ENCODE measurements at places on chromosomes 16 and 17. TPM values are rescaled to one million over a fixed set of nuclear protein-coding genes. Genes with fewer than 3 reads are reported as not detected.
A peak's percentile ranks its signal among the peaks of the same experiment; 100 is the strongest.

The GGA3 gene
- total RNA-seq = 84.6 TPM

The SMIM36 gene
- total RNA-seq = not detected

The ATMIN gene
- total RNA-seq = 11.9 TPM

The SP6 gene
- total RNA-seq = 0.11 TPM

The TMEM235 gene
- total RNA-seq = not detected

The ZNF764 gene
- 10.9 TPM for total RNA-seq

The ERI2 gene
- not detected for total RNA-seq

The KRT15 gene
- total RNA-seq = 0.32 TPM

The AOC2 gene
- not detected for total RNA-seq

The ASB16 gene
- total RNA-seq = not detected

The ALDH3A1 gene
- 14.4 TPM for total RNA-seq

DNA sequence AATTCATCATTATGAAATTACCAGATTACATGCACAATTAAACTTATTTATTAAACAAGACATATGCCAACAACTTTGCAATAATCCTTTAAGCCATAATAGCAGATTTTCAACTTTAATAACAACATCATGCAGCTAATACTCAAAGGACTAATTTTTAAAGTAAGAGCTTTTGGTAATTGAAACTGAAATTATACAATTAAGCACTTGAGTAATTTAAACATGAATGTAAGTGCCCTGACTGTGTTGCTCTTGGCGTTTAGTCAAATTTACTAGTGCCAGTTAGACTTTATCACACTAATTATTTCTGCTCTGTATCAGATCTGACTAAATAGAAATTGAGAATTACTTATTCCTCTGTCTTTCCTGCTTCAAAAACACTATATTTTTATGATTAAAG is 46.8 kb upstream of the PSMD7 start:
- H3K4me1 ChIP-seq = no peaks in the 10 kb centered on the region
- H3K36me3 ChIP-seq = no peaks in the 10 kb centered on the region
- no peak for DNase-seq

- H3K4me3 ChIP-seq = peak overlapping the region; percentile 23
- H3K27ac ChIP-seq = peak overlapping the region; percentile 38
- no peaks in the 10 kb centered on the region for H3K36me3 ChIP-seq
- H3K4me1 ChIP-seq = no peaks in the 10 kb centered on the region
- no peak for DNase-seq
These were observed 3.3 kb upstream of the SLFN12L start for GRCh38 chr17:35540589-35541404.

DNA sequence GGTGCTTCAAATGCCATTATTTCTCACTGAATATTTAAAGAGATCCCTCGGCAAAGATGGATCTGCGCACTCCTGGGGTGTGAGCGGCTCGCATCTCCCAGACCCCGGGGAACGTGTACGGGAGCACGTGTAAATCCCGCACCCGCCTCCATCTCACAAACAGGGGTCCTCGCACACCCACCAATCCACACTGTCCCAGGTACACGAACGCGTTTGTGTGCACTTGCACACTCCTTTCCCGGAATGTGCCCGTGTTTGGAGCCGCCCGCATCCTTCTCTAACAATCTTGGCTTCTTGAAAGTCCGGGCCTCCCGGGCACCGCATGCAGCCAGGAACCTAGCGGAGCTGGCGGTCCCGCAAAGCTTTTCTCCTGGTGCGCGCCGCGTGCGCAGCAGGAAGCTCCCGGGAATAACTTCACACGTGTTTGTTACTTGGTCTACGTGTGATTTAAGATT is 2.5 kb upstream of the SALL1 start:
- H3K27me3 ChIP-seq = peaks cover 23% of the 10 kb centered on the region
- H3K4me3 ChIP-seq = no peak overlapping the region
- H3K4me1 ChIP-seq = peaks cover 11% of the 10 kb centered on the region
- no peak overlapping the region for H3K27ac ChIP-seq
- H3K36me3 ChIP-seq = no peaks in the 10 kb centered on the region

GRCh38 chr17:82917699-82918345 is 78.0 kb upstream of the ZNF750 start:
- no peak overlapping the region for H3K4me3 ChIP-seq
- H3K27ac ChIP-seq = no peak overlapping the region
- DNase-seq = no peak
- no peaks in the 10 kb centered on the region for H3K27me3 ChIP-seq

- peaks cover 51% of the 10 kb centered on the region for H3K36me3 ChIP-seq
- no peaks in the 10 kb centered on the region for H3K4me1 ChIP-seq
- no peaks in the 10 kb centered on the region for H3K27me3 ChIP-seq
- H3K27ac ChIP-seq = peak overlapping the region; percentile 27
- DNase-seq = no peak
These were observed 13.3 kb upstream of the COG7 start for GRCh38 chr16:23466162-23466885.

- H3K4me1 ChIP-seq = no peaks in the 10 kb centered on the region
- H3K27me3 ChIP-seq = no peaks in the 10 kb centered on the region
- H3K36me3 ChIP-seq = peaks cover 66% of the 10 kb centered on the region
- DNase-seq = no peak
These were observed 44.2 kb downstream of the NEUROD2 start for GRCh38 chr17:39563476-39563875.

DNA sequence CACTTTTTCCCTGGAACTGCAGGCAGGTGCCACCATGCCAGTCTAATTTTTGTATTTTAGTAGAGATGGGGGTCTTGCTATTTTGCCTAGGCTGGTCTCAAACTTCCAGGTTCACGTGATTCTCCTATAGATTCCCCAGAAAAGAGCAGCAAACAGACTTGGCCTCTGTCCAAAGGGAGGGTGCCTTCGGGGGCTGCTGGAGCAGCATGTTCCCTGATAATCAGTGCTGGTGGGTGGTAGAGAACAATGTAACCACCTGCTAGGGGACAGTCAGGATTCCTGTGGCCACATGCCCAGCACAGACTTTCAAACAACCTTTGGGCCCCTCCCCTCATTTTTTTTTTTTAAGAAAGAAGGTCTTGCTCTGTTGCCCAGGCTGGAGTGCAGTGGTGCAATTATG is 14.2 kb upstream of the CCNF start:
- H3K4me3 ChIP-seq = no peak overlapping the region
- H3K4me1 ChIP-seq = no peaks in the 10 kb centered on the region
- H3K27ac ChIP-seq = no peak overlapping the region
- H3K27me3 ChIP-seq = no peaks in the 10 kb centered on the region

GRCh38 chr17:55731586-55732250 is 9.1 kb upstream of the TMEM100 start:
- peak; percentile 72 for DNase-seq
- no peaks in the 10 kb centered on the region for H3K4me1 ChIP-seq
- no peaks in the 10 kb centered on the region for H3K36me3 ChIP-seq
- H3K27me3 ChIP-seq = no peaks in the 10 kb centered on the region
- peak overlapping the region; percentile 42 for H3K27ac ChIP-seq

DNA sequence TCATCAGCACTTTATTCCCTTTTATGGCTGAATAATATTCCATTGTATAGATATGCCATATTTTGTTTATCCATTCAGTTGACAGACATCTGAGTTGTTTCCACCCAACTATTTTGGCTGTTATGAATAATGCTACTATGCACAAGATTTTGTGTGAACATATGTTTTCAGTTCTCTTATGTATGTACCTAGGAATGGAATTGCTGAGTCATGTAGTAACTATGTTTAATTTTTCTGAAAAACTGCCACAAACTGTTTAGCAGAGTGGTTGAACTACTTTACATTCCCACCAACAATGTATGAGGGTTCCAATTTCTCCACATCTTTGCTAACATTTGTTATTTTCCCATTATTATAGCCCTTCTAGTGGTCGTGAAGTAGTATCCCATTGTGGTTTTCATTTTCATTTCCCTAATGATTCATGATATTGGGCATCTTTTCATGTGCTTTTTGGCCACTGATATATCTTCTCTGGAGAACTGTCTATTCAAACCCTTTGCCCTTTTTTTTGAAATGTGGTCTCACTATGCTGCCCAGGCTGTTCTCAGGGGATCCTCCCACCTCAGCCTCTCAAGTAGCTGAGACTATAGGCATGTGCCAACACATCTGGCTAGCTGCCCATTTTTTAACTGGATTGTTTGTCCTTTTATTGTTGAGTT is 26.3 kb downstream of the SMURF2 start:
- no peak overlapping the region for H3K27ac ChIP-seq
- peaks cover 6% of the 10 kb centered on the region for H3K4me1 ChIP-seq
- no peak overlapping the region for H3K4me3 ChIP-seq
- no peaks in the 10 kb centered on the region for H3K27me3 ChIP-seq

- no peak for DNase-seq
- H3K4me1 ChIP-seq = no peaks in the 10 kb centered on the region
- H3K36me3 ChIP-seq = no peaks in the 10 kb centered on the region
- H3K27ac ChIP-seq = no peak overlapping the region
- no peak overlapping the region for H3K4me3 ChIP-seq
These were observed 30.9 kb upstream of the FOXF1 start for GRCh38 chr16:86479419-86479818.

DNA sequence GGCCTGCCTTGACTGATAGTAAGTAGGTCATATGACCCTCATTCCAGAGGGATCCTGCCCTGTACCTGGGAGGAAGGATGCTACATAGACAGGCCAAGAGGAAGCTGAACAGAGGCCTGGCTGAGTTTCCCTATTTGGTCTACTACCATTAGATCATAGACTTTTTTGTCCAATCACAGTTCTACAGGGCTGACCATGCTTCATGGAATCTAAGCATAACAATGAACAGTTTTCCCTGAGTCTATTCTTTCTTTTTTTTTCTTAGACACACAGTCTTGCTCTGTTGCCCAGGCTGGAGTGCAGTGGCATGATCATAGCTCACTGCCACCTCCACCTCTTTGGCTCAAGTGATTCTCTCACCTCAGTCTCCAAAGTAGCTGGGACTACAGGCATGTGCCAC is 3.9 kb downstream of the GPR179 start:
- no peaks in the 10 kb centered on the region for H3K27me3 ChIP-seq
- DNase-seq = no peak
- H3K36me3 ChIP-seq = no peaks in the 10 kb centered on the region
- no peak overlapping the region for H3K4me3 ChIP-seq
- no peaks in the 10 kb centered on the region for H3K4me1 ChIP-seq
- no peak overlapping the region for H3K27ac ChIP-seq

DNA sequence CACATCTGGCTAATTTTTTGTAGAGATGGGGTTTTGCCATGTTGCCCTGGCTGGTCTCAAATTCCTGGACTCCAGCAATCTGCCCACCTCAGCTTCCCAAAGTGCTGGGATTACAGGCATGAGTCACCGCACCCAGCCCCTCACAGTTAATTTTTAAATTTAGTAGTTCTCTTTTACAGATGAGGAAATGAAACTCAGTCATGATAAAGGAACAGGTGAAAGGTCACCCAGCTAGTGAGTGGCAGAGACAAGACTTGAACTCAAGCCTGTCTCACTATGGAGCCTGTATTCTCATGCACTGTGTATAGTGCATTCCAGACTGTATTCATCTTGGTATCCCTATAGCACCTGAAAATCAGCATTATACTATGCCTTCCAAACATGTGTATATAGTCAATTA is 77.1 kb upstream of the WSB1 start:
- no peaks in the 10 kb centered on the region for H3K4me1 ChIP-seq
- no peak for DNase-seq
- no peak overlapping the region for H3K27ac ChIP-seq
- no peak overlapping the region for H3K4me3 ChIP-seq
- no peaks in the 10 kb centered on the region for H3K27me3 ChIP-seq

DNA sequence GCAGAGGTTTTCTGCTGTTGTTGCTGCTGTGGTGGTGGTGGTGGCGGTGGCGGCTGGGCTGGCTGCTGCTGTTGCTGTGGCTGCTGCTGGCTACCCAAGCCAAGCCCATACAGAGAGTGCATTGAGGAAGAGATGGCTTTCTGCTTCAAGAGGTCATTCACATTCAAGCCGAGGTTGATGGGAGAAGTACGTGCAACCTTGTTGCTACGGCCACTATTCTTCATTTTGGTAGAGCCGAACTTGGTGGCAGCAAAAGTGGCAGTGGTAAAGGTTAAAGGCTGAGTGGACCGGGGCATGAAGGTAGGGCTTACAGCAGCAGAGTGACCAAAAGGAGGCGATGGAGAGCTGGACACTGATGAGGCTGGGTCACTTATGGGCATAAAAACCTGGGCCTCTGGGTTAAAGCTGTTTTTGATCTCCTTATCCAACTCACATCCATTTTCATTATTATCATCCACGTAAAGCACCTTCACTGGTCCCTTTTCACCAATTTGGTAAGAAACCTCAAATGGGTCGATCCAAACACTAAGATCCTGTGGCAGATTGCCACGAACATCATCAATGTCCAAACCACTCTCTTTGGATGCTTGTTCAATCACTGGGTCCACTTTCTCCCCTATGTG is 2.8 kb downstream of the TOB1 start:
- peaks cover 8% of the 10 kb centered on the region for H3K36me3 ChIP-seq
- H3K4me1 ChIP-seq = no peaks in the 10 kb centered on the region
- no peak for DNase-seq
- H3K27ac ChIP-seq = peak overlapping the region; percentile 95
- peak overlapping the region; percentile 98 for H3K4me3 ChIP-seq
- no peaks in the 10 kb centered on the region for H3K27me3 ChIP-seq

DNA sequence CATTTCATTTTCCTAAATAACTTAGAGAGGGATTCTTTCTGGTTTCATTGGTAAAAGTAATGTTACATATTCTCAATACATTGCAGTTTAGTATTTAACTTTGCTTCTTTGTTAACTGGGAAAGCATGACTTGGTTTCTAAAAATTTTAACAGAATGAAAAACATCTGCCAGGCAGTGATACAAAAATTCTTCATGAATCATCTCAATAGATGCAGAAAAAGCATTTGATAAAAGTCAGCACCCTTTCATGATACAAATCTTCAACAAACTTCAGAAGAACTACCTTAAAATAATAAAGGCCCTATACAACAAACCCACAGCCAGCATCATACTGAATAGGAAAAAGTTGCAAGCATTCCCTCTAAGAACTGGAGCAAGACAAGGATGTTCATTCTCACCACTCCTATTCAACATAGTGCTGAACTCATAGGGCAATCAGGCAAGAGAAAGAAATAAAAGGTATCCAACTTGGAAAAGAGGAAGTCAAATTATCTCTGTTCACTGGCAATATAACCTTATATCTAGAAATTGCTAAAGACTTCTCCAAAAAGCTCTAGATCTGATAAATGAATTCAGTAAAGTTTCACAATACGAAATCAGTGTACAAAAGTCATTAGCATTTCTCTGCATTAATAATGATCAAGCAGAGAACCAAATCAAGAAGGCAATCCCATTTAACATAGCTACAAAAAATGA is 50.4 kb downstream of the SLFN5 start:
- no peaks in the 10 kb centered on the region for H3K27me3 ChIP-seq
- no peak overlapping the region for H3K4me3 ChIP-seq
- H3K36me3 ChIP-seq = no peaks in the 10 kb centered on the region

DNA sequence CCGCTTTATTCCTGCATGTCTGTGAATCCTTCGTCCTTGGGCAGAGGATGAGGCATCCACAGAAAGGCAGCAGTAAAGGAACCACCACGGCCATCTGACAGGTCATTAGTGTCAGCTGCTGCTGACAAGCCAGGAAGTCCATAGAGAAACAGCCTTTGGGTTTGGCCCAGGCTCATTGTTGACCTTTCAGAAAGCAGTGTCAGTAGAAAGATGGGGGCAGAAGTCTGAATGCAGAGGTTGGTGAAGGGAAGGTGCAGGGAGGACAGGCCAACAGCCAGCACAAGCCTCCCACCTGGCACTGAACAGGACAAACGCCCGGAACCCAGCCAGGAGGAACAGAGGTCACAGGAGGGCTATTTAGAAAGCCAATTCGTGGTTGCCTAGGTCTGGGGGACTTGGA is 105.8 kb downstream of the VAT1L start:
- H3K4me1 ChIP-seq = peaks cover 14% of the 10 kb centered on the region
- no peak overlapping the region for H3K4me3 ChIP-seq
